Heart left ventricle (tissue), 16 donors: ENCODE measurements at places on chromosomes 2 and 18. TPM values are rescaled to one million over a fixed set of nuclear protein-coding genes. Genes with fewer than 3 reads are reported as not detected.

Gene GPR155
- total RNA-seq = 16.0 TPM

DNA sequence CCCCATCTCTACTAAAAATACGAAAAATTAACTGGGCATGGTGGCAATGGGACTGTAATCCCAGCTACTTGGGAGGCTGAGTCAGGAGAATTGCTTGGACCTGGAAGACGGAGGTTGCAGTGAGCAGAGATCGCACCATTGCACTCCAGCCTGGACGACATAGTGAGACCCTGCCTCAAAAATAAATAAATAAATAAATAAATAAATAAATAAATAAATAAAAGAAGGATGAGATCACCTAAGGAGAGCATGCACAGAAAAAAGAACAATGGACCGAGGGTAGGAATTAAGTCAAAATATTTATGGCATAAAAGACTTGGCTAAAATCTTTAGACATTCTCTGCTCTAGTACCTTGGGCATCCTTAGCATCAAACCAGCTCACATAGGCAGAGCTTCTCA, 8.9 kb upstream of the RBMS1 start:
- no peak for DNase-seq

Gene NEDD4L
- total RNA-seq = 33.8 TPM

DNA sequence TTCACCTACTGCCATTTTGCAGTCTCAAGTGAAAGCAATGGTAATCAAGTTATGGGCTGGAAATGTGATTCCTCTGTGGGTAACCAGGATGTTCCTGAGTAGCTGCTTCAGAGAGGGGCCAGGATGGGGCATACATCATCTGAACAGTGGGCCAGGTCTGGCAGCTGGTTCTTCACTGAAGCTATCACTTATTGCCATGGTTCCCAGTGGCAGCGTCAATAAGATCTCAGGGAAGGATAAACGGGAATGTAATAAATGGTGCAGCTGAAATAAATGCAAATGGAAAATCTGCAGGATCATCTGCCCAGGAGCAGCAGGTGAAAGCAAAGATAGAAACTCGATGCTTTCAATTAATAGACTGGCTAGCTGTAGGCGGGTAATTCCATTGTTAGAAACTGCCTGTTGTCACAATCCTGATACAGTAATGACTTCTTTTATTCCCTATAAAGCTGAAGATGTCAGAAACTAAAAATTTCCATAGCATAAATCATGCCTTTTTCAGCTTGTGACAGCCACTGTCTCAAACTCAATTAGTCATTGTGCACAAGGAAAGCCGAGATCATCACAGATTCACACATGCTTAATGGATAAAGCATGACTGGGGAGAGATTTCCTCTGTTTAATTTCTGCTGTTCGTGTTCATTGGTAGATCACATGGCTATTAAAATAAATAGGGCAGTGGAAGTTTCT, 56.2 kb upstream of the CCDC85A start:
- DNase-seq = no peak

DNA sequence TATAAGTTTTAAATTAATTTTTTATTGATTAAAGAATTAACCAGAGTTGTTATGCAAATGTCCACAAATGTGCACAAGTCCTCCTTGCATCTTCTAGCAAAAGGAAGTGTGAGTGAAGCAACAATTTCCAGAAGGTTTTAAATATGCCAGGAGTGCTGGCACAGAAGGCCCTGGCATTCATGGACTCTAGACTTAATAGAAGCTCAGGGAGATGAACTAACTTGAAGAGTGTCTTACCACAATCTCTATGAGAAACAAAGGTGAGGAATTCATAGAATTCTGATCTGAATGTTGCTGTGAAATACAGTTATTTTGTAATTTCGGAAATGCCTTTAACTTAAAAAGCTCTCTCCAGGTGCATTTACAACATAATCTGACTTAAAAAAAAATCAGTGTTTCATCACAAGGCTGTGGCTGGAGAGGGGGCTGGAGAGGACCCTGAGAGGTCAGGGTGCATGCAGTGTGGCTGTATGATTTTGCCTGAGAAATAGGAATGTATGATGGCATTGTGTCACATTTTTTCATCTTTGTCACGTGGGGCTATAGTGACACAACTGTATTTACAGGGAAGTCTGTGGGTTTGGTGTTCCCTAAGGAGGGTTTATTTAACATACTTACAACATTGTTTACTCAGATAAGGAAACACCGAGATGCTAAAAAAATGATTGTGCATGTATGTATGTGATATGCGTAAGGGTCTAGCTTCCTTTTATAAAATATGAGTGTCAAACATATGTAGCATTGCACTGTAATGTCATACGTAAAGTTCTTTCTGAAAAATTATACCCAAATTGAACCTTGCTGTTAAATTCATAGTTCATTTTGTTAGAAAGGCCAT, 66.2 kb downstream of the MAP4K4 start:
- no peak for DNase-seq

DNA sequence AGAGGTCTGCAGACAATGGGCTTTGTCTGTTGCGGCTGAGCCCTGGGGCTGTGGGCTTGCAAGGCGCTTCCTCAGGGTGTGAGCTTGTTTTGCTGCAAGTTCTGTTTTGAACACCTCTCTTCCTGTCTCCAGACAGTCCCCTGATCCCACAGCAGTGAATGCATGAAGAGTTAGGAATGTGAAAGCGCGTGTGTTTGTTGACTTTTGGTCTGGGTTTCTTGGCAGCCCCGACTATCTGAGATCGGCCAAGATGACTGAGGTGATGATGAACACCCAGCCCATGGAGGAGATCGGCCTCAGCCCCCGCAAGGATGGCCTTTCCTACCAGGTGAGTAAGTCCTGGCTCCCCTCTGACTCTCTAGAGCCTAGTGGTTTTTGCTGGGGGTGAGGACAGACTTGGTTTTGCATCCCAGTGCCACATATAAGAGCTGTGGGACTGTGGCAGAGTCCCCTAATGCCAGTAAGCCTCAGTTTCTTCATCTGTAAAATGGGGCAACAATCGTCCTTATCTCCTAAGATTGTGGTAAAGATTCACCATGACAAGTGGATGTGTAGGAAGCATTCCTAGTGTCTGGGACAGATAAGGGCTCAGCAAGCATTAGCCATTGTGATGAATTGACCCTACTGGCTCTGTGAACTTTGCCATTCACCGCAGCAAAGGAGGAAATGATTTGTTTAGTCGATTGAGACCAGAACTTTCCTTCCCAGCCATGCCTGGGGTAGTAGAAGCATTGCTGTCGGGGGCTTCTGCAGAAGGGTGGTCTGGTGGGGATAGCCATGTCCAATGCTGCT, 3.0 kb downstream of the LBH start:
- no peak for DNase-seq

DNA sequence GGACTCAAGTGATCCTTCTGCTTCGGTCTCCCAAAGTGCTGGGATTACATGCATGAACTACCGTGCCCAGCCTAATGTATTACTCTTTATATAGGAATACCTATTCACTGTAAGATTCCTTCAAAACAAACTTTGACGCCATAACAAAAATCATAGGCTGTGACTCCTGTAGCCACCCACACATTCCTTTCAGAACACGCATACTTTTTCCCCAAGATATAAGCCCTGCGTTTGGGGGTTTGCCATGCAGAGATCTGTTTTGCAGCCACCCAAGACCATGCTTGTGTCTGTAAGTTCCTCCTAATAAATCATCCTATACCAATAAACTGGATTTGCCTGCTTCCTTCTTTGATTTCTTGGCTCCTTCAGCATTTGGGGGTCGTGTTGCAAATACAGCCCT, 46.0 kb upstream of the STON1 start:
- no peak for DNase-seq

DNA sequence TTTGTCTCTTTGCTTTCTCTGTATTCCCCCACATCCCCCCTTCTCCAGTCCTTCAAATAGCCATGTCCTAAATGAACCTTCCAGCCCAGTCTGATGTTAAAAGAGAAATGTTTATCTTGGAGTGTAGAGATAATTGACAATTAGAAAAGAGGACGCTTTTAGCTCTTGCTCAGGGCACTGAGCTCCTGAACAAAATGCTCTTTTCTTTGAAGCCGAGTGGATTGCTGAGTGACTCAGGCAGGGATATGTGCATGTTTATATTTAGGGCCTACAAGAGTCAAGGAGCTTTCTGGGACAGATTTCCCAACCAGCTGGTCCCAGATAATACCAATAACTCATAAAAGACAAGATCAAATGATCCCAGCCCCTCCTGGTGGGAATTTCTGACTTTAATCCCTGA, 88.0 kb upstream of the SETBP1 start:
- no peak for DNase-seq

GRCh38 chr2:130759906-130760753, 4.8 kb downstream of the AMER3 start:
- DNase-seq = no peak

DNA sequence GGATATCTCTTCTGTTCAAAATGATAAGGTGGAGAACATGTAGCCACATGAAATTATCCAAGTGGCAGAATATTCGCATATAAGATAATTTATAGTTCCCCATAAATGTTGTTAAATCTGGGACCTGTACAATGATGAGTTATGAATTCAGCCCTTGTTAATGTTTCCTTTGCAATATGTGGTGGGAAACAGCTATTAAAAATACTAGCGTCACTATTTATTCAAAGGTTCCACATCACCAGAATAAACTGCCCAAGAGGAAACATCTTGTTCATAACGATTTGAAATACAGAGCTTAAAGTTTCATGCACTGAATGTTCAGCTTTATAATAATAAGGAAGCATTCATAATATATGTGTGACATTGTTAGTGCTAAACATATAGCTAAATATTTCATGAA, 223.9 kb upstream of the TCF4 start:
- DNase-seq = no peak

Gene TGFA
- total RNA-seq = 0.75 TPM

Gene SOWAHC
- 1.3 TPM for total RNA-seq

GRCh38 chr2:65185012-65185411, 42.6 kb upstream of the ACTR2 start:
- DNase-seq = no peak

DNA sequence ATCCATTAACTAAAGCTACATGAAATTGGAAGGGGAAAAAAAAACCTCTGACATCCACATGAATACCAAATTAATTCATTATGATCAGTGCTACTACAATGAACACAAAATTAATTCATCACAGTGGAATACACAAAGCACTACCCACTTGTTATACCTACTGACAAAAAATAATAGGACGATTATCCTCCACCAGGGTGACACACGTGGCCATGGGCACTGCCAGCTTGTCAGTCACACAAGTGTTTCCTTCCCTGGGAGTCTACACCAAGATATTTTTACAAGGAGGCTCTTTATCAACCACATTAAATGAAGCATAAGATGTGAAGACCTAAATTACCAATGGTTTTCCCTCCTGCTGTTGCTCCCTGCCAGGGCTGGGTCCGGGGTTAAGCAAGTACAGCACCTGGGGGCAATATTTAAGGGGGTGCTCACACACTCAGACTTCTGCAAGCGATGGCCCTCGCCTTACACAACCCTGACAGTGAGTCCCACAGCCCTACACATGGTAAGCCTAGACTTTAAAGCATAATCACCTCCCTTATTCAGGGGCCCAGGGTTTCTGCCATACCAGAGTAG, 90.1 kb downstream of the TCF4 start:
- DNase-seq = no peak

- DNase-seq = no peak
Observed at GRCh38 chr18:46812311-46812710, 55.5 kb upstream of the ST8SIA5 start.

- DNase-seq = no peak
Observed at GRCh38 chr2:236449167-236449761, 120.4 kb upstream of the ACKR3 start.

Gene ZNF521
- 13.6 TPM for total RNA-seq

- DNase-seq = no peak
Observed at GRCh38 chr2:113828049-113828742, 61.7 kb upstream of the ACTR3 start.

Gene MPP4
- not detected for total RNA-seq

Gene ATL2
- 25.7 TPM for total RNA-seq

DNA sequence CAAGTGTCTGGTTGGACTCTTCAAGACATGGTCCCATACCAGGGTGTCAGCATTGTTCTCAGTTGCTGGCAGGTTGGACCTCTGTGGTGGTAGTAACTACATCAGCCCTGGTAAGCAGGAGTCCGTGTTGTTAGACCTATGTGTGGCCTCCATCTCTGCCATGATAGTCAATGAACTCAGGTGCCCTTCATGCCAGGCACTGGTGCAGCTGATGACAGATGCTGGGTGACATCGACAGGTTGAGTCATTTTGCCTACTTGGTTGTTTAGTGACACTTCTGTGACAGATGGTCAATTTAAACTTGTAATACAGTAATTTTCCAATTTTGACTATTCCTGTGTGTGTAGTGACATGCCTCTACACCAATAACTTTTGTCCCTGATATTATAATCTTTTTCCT, 189.7 kb downstream of the SP3 start:
- DNase-seq = no peak

GRCh38 chr2:158049129-158049855, 52.4 kb upstream of the UPP2 start:
- DNase-seq = no peak

- DNase-seq = no peak
Observed at GRCh38 chr2:144006139-144006538, 513.8 kb downstream of the ZEB2 start.

DNA sequence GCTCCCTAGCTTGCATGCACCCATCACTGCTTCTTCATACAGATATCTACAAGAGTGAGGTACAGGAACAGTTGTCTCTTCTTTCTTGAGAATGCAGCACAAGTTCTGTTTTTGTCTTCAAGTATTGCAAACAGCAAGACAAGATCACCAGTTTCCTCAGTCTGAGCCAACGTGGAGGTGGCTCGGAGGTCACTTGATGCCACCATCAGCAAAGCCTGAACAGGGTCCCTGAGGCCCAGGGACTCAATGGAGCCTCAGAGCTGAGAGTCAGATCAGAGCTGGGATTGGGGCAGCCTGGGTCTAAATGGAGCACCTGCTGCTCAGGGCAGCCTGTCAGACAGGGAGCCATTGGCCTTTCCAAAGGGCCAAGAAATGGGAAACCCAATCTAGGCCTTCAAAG, 290.7 kb upstream of the ID2 start:
- no peak for DNase-seq

Gene FOXD4L1
- not detected for total RNA-seq

- no peak for DNase-seq
Observed at GRCh38 chr18:67104700-67105284, 411.7 kb downstream of the DSEL start.

- no peak for DNase-seq
Observed at GRCh38 chr2:112768432-112768831, 4.0 kb upstream of the CKAP2L start.

DNA sequence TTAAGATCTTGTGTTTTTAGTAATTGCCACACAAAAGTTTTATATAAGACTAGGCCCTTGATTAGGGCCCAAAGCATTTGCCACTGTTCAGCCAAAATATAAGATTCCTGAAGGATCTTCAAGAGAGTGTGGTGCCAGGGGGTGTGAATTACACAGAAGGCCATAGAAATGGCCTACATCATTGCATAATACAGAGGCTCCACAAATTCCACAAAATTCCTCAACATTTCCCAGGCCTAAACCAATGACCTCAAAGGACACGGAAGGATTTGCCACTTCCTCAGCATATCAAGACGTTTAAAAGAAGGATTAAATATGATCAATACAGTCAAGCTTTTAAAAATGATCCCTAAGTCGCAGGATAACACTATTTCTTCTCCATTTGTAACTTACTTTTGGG, 24.1 kb downstream of the COL6A3 start:
- no peak for DNase-seq

Gene TUBB6
- total RNA-seq = 159 TPM

Gene PROKR1
- not detected for total RNA-seq
